ENCODE measurements at places on chromosomes 1 and 21.
A peak's percentile ranks its signal among the peaks of the same experiment; 100 is the strongest.

GRCh38 chr1:232925421-232926220 is 24.8 kb upstream of the NTPCR start:
- DNase-seq: peak; percentile 35

DNA sequence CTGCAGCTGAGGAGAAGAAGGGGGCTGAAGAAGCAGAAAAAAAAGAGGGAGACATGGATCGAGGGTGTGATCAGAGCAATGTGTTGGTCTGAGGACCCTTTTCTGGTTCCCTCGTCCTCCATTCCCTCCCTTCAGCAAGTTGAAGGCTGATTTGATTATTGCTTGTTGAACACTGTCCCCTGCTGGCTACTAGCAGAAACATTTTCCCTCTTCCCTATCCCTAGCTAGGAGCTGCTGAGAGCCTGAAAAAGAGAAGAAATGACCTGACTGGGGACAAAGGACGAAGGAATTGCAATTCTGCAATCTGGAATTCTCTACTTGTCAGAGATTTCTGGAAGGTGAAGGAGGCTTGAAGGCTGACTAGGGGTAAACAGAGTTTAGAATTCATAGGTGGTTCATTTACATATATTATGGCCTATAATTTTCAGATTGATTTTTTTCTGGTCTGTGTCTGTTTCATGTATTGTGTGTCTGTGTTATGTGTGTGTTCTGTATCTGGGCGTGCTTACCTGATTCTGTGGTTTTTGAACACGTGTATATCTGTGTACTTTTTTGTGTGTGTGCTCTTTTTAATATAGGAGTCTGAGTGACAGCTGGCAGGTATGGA is 9.8 kb downstream of the NHLH1 start:
- peak; percentile 69 for DNase-seq

DNA sequence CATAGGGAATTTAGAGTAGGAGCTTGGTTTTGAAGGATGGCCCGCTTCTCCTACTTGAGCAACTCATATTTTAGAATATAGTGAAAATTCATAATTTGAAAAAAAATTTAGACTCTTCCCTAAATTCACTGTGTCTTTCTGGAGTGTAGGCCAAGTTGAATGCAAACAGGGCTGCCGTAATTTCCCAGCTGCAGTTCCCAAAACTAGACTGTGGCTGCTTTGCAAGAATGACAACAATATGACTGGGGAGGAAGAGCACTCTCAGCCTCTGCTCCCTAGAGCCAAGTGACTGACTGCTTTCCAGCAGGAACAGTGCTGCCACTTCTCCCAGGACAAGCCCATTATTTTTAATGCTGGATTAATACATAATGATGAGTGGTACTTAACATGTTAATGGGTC is 209.0 kb downstream of the RHOU start:
- DNase-seq: no peak

GRCh38 chr1:164380893-164381292 is 178.1 kb upstream of the PBX1 start:
- DNase-seq: peak; percentile 79

DNA sequence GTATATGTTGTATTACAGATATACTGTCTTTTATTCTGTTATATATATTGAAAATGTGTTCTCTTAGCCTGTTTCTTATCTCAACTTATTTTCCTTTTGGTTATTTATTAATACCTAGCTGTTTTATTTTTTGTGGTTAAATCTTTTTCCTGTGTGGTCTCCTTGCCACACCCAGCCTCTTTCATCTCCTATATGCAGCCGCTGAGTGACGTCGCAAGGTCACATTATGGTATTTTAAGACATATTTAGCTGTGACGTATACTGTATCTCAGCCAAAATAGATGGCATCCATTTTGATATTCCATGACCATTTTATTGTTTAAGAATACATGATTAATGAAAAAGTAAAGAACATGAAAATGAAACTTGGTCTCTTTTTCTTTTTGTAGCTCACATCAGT is 29.1 kb downstream of the CENPF start:
- no peak for DNase-seq

DNA sequence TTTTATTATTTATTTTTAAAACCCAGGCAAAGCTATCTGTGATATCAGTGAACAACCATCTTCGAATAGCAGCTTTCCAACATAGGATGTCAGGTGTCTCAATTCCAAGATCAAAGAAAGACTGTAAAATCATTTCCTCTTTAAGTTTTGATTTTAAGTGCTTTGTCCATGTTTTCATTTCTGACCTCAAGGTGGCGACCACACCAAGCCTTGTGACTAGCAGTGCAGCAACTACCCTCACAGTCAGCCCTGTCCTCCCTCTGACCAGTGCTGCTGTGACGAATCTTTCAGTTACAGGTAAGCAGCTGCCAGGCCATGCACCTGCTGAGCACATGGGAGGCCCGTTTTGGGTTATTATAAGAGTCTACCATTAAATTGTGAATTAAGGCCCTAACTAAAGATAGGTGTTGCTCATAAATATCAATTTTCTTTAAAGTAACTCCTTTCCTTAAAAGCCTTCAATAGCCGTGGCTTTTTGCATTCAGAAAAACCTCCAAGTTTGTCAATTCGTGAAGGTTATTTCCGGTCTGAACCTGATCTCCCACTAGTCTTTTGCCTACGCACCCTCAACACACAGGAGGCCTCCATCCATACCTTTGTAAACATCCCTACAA is 117.0 kb downstream of the CD247 start:
- peak; percentile 70 for DNase-seq

DNA sequence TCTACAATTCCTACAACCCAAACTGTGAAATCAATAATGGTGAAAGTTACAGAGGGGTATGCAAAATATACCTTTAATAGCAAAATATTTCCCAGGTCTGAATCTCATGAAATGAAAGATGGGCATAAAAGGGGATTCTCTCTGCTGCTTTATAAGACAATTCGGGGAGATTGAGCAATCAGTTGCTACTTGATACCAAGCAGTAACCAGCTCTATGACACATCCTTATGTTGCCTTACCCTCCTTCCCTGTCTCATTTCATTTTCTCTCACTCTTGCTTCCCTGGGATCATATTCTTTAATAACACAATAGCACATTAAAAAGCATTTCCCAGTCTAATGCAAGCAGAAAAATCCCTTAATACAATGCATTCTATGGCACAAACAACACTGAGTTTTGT is 29.0 kb downstream of the ZSWIM5 start:
- no peak for DNase-seq

DNA sequence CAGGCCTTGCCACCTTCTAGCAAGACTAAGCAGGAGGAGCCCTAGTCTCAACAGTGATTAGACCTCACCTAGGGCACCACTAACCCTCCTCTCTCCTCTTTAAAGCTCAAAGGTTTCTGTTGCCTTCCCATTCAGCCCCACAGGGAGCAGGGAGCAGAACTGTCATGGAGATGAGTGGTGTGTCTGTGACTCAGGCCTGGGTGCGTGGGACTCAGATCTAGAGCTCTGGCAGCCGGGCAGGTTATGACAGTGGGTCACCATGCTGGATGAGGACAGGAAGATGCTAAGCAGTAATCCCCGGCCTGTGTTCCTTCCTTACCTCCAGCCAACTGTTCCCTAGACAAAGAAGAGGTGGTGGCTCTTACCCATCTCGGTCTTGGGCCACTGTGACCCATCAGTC is 60.1 kb upstream of the COA6 start:
- DNase-seq: no peak

DNA sequence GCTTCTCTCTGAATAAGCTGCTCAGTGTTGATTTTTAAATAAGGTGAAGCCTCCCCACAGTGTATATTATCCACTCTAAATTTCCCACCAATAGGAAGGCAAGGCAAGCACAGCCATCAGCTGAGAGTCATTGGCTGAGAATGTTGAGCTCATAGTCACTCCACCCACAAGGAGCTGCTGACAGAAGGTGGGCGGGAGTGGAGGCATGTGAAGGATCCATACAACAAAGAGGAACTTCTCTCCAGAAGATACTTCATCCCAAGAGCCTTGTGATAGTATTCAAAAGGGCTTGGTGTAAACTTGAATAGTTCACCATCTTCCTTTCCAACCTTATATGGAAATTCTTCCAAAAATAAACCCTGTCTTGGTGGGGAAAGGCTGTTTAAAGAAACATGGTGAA is 42.8 kb downstream of the SAMD13 start:
- peak; percentile 45 for DNase-seq

DNA sequence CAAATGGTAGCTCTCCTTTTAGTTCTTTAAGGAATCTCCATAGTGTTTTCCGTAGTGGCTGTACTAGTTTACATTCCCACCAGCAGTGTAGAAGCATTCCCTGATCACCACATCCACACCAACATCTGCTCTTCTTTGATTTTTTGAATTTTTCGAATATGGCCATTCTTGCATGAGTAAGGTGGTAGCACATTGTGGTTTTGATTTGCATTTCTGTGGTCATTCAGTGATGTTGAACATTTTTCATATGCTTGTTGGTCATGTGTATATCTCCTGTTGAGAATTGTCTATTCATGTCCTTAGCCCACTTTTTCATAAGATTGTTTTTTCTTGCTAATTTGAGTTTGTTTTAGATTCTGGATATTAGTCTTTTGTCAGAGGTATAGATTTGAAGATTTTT is 84.6 kb upstream of the B3GALT2 start:
- DNase-seq: no peak

DNA sequence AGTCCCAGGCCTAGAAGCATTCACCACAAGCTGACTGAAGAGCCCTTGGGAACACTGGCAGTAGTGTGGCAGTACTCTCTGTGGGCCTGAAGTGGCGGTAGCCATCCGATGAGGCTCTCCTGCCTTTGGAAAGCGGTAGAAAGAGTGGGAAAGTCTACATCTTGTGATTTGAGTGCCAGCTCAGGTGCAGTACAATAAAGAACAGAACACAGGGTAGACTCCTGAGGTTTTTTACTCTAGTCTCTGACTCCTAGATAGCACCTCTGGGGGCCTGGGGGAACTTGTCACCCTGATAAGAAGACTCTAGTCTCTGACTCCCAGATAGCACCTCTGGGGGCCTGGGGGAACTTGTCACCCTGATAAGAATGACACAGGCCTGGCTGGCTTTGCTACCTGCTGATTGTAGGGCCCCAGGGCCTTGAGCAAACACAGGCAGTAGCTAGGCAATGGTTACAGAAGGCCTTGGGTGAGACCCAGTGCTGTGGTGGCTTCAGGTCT is 18.0 kb upstream of the IL20 start:
- DNase-seq: no peak

- no peak for DNase-seq
Observed at GRCh38 chr1:86455073-86455472, 13.7 kb upstream of the CLCA1 start.

DNA sequence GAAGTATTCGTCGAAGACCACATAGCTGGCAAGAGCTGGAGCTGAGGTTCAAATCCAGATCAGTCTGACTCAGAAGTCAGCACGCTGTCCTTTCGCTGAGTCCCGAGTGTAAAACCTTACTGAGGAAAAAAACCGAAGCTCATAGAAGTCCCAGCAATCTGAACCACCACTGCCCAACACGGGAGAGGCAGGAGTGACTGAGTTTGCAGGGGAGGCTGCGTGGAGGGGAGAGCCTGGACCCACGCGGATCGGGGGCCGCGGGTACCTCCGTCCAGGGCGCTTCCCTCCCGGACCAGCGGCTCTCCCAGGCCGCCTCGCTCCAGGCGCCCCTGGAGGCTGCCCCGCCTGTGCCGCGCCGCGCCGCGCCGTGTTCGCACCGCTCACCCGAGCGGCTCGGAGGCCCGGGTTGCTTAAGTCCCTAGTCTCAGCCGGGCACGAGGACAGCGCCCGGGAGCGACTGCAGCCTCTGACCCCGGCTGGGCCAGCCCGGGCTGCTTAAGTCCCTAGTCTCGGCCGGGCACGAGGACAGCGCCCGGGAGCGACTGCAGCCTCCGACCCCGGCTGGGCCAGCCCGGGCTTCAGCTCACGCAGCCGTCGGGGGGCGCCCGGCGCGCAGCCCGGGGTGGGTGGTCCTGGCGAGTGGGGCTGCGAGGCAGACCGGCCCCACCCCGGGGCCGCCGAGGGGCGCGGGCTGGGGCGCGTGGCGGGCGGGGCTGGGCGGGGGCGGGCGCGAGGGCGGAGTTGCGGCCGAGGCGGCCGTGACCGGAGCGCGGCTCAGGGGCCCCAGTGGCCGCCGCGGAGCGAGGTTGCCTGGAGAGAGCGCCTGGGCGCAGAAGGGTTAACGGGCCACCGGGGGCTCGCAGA is at the start of gene ADAMTSL4:
Gene ADAMTSL4 (plus strand): TSS at position 777 of the 864 bp plus-strand sequence. CDS start 2,881 bp downstream, outside the sequence.
- DNase-seq: peak; percentile 80

DNA sequence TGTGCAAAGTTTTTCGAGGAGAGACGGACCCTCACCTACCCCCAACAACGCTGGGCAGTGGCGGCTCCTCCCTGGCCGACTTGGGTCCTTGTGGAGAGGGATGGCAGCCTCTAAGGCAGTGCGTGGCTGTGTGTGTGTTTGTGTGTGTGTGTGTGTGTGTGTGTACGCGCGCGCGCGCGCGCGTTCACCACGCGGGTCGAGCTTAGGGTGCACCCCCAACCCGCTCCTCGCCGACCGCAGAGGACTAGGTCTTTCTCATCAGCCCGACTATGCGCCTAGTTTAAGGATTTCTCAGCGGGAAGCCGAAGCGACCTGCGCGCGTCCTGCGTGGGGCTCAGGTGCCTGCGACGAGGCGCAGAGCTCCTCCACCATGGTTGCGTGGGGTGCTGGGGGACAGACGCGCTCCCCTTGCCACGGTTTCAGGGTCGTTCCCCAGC is 940 bp downstream of the SOX13 start:
- no peak for DNase-seq

GRCh38 chr1:59689730-59690129 is 125.0 kb upstream of the HOOK1 start:
- DNase-seq: no peak

DNA sequence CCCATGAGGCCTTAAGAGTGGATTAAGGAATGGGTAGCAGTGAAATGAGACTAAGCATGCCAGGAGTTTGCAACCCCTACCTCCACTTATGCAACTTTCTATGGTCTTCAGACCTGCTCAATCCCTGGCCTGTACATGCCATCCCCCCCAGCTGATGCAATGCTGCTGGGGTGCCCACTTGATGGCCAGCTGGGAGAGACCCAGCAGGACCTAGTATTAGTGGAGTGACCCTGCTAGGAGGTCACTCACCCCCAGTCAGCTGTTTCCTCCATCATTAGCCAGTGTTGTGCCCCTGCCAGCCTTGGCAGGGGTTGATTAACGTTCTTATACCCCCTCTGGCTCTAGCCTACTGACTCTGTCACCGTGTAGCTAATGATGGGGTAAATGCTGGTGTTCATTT is 236.6 kb downstream of the DYRK1A start:
- DNase-seq: no peak

DNA sequence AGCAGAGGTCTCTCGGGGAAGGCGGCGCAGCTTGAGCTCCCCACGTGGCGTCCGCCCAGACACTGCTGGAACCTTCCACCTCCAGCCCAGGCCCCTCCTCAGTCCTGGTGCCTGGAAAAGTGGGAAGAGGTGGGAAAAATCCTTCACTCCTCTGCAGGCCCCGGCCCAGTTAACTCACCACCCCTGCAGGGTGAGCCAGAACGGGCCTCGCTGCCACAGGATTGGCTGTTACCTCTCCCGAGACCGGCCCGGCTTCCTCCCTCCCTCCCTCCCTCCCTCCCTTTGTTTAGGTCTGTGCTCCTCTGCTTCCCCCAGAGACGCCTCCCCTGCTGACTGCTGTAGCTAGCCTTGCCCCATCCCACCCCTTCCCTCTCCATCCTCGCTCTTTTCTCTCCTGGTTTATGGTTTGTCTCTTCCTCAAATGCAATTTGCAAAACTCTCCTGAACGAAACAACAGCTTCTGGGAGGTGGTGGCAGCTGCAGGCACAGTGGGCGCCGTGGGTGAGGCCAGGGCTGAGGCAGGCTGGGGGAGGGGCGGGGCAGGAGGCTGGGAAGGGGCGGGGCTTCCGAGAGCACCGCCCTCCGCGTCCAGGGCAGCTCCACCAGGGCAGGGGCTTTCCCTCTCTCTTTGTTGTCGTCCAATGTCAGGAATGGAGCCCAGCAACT is 6.5 kb downstream of the CAPN9 start:
- peak; percentile 51 for DNase-seq

Measured in AG20443 (cell line).